ENCODE measurements at places on chromosomes 13 and 19.

DNA sequence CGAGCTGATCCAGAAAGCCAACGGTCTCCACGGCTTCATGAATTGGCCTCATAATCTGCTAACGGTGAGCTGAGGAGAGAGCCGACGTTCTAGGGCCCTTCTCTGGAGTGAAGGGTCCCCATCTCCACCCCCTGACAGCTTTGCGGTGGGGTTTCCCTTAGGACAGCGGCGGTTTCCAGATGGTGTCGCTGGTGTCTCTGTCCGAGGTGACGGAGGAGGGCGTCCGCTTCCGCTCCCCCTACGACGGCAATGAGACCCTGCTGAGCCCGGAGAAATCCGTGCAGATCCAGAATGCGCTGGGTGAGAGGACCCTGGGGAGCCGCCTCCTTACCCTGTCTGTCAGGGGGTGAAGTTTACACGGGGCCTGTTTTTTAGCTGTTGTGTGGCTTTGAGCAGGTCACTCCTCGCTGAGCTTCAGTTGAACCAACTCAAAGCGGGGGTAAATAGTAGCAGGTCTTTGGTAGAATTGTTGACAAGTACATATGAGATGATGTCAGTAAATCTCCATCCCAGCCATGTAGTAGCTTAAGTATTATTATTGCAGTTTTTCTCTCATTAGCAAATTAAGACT, 801 bp downstream of the QTRT1 start:
- DNase-seq, result peak; percentile 13

DNA sequence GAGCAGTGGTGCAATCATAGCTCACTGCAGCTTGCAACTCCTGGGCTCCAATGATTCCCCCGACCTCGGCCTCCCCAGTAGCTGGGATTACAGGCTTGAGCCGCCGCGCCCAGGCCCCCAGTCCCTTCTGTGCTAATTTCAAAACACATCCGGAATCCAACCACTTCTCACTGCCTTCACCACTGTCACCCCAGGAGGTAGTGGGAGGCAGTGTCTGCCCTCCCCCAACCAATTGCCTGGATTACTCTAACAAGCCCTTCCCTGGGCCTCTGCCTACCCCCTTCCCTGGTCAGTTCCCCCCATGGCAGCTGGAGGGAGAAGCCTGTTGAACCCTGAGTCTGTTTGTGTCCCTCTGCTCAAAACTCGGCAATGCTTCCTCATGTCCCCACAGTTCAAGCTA, 2.3 kb downstream of the PRAM1 start:
- DNase-seq, result no peak

DNA sequence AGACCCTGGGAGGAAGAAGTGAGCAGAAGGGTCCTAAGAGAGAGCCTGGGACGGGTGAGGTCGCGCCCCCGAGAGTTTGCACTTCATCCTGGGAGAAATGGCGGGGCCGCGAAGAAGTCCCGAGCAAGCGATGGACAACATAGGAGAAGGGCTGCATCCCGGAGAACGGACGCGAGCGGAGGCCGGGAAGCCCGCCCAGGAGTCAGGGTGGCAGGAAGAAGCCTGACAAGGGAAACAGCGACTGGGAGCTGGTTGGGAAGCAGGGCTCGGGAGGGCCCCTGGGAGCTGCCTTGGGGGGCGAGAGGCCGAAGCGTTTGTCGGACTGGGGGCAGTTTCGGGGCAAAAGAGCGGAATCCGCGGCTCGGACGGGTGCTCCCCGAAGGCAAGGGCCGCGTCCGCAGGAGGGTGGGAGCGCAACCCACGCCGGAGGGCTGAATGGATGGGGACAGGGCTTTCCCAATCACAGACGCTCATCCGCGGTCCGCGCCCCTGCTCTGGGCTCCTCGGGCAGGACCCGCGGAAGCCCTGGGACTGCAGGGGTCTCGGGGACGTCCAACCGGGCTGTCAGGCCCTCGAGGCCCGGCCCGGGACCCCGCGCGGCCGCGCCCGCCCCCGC, 469 bp downstream of the ABHD17A start:
- no peak for DNase-seq

GRCh38 chr19:55644842-55645511, 1.5 kb downstream of the ZNF581 start:
- no peak for DNase-seq
